ENCODE measurements at places on chromosomes 2 and 18.

- no peak for DNase-seq
These were observed at the start of gene G6PC2 for GRCh38 chr2:168901003-168901402. TSS of gene G6PC2 (plus strand) at chr2:168901291. CDS start at chr2:168901332, 41 bp downstream.

- DNase-seq = no peak
These were observed 360.9 kb downstream of the ERBB4 start for GRCh38 chr2:212177724-212178123.

- no peak for DNase-seq
These were observed 43.6 kb downstream of the SRBD1 start for GRCh38 chr2:45567288-45567963.

DNA sequence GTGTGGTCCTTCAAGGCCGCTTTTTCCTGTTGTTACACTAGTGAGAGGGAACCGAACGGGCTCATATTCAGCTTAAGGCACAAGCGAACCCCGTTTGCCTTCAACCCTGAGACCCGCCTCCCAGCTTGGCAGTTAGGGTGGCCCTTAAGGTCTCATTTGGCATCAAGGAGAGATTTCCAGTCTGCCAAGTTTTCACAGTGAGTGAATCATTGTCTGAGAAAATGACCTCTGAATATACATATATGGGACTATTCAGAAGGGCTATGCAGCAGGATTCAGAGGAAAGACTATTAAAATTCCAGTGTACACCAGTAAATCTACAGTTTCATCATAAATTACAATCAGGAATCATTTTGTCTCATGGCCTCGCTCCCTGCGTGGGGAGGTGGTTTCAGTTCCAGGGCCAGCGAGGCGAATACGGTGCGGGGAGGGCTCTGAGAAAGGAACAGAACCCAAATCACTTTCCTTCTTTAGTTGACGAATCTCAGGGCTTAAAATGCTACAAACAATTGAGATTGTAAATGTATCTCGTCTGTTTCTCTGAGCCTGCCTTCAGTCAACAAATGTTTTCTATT lies 231.4 kb downstream of the FAM210A start:
- DNase-seq = no peak

DNA sequence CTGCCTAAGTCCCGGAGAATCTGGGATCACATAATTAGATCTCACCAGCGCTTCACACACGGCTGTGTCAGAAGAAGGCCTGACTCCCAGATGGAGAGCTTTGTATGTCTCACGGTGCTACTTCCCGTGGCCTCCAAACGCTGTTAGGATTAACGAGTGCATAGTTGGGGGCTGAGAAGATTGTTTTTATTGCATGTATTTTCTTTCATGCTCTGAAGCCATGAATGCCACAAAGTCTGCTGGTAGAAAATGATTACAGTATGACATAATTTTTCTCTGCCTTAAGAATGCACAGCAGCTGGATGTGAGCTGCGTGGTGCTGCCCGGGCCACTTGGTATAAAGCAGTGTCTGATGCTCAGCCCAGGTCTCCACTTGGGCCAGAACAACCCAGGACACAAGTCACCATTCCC lies 166.5 kb downstream of the SEPTIN10 start:
- DNase-seq = no peak

DNA sequence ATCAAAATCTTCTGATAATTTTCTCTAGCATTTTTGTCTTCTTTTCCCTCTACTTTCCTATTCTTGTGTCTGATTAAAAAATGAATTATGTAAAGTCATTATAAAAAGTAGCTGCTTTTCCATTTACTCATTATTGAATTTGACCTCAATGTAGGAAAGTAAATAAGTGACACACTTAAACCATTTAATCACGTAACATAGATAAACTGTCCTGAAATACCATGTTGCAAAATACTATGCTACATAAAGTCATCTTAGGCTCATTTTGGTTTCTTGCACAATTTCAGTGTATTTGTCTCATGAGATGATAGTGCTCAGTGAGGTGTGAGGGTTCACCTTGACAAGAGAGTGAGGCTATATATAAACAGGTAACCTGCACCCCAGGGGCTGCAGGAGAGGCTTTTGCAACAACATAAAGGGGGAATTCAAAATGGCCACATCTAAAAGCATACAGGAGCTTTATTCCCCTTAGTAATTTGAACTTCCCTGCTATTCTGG lies 502.7 kb downstream of the RNF144A start:
- no peak for DNase-seq

- DNase-seq = no peak
These were observed 1.6 kb upstream of the GPR45 start for GRCh38 chr2:105239924-105240323.

DNA sequence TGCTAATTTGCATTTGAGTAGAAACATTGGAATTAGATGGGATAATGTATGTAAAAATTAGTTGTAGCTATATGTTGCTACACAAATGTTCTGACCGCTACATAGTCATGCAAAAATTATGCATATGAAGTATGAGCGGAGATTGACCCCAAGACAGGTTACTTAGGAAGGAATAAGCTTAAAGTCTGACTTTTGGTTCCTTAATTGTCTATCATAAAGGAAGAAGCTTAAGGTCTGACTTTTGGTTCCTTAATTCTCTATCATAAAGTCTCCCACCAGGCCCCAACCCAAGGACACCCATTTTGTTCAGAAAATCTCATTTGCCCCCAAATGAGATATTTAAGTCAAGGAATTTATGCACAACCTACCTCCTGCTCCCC lies 106.5 kb downstream of the EVA1A start:
- no peak for DNase-seq

- DNase-seq = no peak
These were observed 126.6 kb upstream of the PPP1CB start for GRCh38 chr2:28624793-28625701.

GRCh38 chr2:160394153-160394552 lies 99.5 kb downstream of the RBMS1 start:
- DNase-seq = no peak

GRCh38 chr18:70500748-70501147 lies 211.9 kb downstream of the SOCS6 start:
- DNase-seq = no peak

Measured in activated T-helper 1 cell treated with anti-CD3 and anti-CD28 coated beads, Interleukin-2, amount 50 U/mL, for 16 hours (primary cell).